Karpas-422 (cell line): ENCODE measurements at places on chromosomes 4 and X. TPM values are rescaled to one million over a fixed set of nuclear protein-coding genes. Genes with fewer than 3 reads are reported as not detected.

Gene COL25A1
- total RNA-seq = 0.32 TPM in 1 of 2 replicates, not detected in the other

Gene ETDA
- total RNA-seq = not detected in 2 replicates

- H3K27ac ChIP-seq = no peak overlapping the region
- no peaks in the 10 kb centered on the region for H3K36me3 ChIP-seq
- no peaks in the 10 kb centered on the region for H3K4me1 ChIP-seq
- H3K4me3 ChIP-seq = no peak overlapping the region
- no peaks in the 10 kb centered on the region for H3K27me3 ChIP-seq
Observed at GRCh38 chr4:189304167-189304566, 636.5 kb upstream of the FRG1 start.

- H3K27ac ChIP-seq = no peak overlapping the region
- no peak overlapping the region for H3K4me3 ChIP-seq
- DNase-seq = no peak
- no peaks in the 10 kb centered on the region for H3K27me3 ChIP-seq
Observed at GRCh38 chr4:16779028-16779675, 119.3 kb downstream of the LDB2 start.

GRCh38 chr4:13985837-13986236 is 358.3 kb upstream of the BOD1L1 start:
- H3K4me1 ChIP-seq = no peaks in the 10 kb centered on the region
- no peak overlapping the region for H3K4me3 ChIP-seq
- no peaks in the 10 kb centered on the region for H3K36me3 ChIP-seq
- no peak overlapping the region for H3K27ac ChIP-seq
- 0 out of 2 replicates have a peak, but pooled peaks cover 2% of the 10 kb centered on the region for H3K27me3 ChIP-seq
- DNase-seq = no peak

DNA sequence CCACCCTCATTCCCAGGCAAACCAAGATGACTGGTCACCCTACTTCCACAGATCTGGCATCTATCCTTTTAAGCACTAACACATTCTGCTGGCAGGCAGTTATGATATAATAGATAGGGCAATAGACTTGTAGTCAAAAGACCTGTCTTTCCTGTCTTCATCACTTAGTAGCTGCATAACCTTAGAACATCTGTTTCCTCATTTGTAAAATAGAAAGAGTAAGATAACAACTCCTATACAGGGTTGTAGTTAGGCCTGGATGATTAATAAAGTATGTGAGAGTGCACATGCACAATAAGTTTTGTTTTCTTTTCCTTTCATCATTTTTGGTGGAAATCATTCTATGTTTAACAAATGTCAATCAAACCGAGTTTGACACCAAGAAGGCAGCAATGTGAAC is 72.1 kb downstream of the GPR82 start:
- no peaks in the 10 kb centered on the region for H3K27me3 ChIP-seq
- H3K36me3 ChIP-seq = no peaks in the 10 kb centered on the region
- H3K27ac ChIP-seq = no peak overlapping the region
- H3K4me3 ChIP-seq = no peak overlapping the region
- no peaks in the 10 kb centered on the region for H3K4me1 ChIP-seq

DNA sequence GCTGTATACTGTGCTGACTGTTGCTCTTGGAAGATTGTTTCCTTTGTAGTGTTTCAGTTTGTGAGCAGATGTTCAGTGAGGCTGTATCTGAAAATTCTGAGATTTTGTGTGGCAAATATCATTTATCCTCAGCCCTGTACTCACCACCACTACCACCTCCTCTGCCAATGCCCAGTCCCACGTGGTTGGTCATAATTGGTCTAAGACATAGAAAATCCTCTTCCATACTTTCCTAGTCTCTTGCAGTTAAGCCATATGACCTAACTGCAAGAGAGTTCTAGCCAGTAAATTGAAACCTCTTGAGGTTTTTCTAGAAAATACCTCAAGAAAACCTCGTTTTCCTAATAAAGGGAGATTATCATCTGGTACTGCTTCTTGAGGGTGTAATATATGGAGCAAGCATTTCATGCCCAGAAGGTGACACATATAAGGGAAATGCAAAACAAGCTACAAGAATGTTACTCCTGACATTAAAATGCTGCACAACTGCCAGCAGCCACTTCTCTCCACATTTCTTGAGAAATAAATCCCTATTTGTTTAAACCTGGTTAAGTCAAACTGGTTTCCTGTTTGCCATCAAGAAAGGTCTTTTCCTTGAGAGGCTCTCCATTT is 32.8 kb downstream of the ABCE1 start:
- H3K4me1 ChIP-seq = peaks cover 46% of the 10 kb centered on the region
- H3K36me3 ChIP-seq = peaks cover 58% of the 10 kb centered on the region
- peak overlapping the region; percentile 40 for H3K27ac ChIP-seq
- H3K4me3 ChIP-seq = no peak overlapping the region

- no peak for DNase-seq
- H3K4me1 ChIP-seq = peaks cover 17% of the 10 kb centered on the region
- H3K27ac ChIP-seq = no peak within 1 kb of the TSS
- H3K27me3 ChIP-seq = no peaks in the 10 kb centered on the region; the same call in 1 of the 2 replicates
- no peaks in the 10 kb centered on the region for H3K36me3 ChIP-seq
Observed at GRCh38 chr4:13543839-13544605, at the start of gene NKX3-2. Gene NKX3-2, minus strand, starts transcription at chr4:13544508. Its CDS starts 94 bp downstream, at chr4:13544414.

DNA sequence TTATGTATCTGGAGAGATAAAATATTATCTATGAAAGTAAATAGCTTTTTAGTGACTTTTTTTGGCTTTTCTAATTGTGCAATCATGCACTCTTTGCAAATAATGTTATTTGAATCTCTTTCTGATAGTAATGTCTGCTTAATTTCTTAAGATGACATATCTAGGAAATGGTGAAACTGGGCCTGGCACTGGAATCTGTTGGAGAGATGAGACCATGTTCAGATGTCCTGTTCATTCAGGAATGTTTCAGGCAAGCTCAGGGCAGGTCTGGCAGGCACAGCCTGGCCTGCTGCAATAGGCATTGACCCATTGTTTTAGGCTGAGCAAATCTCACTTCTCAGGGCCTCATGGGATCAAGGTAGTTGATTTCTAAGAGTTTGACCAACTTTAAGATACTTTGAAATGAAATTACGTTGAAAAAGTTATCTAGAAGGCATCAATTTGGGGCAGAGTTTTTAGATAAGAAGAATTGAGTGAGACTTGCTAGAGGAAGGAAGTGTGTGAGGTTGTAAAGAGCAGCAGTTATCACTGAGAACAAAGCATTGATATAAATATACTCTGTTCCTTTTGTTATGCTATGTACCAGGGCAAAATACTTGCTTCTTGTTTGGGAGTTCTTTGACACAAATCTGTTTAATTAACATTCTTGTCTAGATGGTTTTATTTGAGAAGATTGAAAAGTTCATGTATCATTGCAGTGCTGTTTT is 133.0 kb upstream of the LEF1 start:
- no peaks in the 10 kb centered on the region for H3K4me1 ChIP-seq
- no peaks in the 10 kb centered on the region for H3K27me3 ChIP-seq
- DNase-seq = no peak
- no peak overlapping the region for H3K4me3 ChIP-seq
- H3K36me3 ChIP-seq = no peaks in the 10 kb centered on the region
- no peak overlapping the region for H3K27ac ChIP-seq
